Suppressor macrophage (primary cell): ENCODE measurements at places on chromosomes 13 and 19.

- DNase-seq: no peak
Observed at GRCh38 chr13:29505511-29505910, 90.0 kb downstream of the SLC7A1 start.

DNA sequence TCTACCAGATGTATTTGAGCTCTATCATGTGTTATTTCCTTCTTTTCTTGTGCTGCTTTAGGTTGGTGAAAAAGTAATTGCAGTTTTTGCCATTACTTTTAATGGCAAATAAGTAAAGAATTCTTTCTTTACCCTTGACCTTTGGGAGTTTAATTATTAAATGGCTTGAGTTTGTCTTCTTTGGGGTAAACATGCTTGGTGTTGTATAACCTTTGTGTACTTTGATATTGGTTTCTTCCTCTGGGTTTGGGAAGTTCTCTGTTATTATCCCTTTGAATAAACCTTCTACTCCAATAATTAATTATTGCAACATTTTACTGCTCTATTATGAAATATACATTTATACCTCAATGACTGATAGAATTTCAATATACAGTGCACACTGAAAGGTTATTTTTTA is 709.4 kb downstream of the PCDH17 start:
- DNase-seq: no peak

- DNase-seq: no peak
Observed at GRCh38 chr13:48508011-48508410, 24.9 kb downstream of the RCBTB2 start.

- no peak for DNase-seq
Observed at GRCh38 chr19:6790194-6791128, 18.0 kb downstream of the VAV1 start.

DNA sequence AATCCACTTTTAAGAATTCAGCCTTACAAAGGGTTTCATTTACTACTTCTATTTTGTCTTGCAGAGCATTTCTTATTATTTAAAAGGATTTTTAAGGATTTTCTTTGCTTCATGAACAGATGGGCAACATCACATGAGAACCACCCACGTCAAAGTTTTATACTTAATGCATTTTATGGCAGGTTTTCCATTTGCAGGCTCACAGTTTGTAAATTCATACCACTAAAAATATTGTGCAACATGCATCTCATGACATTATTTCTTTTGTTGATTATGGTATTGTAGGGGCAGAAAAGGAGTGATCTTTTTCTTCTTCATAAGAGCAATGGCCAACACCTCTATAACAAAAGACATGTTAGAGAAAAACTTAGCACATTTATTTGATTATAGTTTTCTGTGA is 554.0 kb upstream of the SPRY2 start:
- no peak for DNase-seq

- no peak for DNase-seq
Observed at GRCh38 chr13:46698910-46699460, 98.0 kb downstream of the ESD start.

- DNase-seq: no peak
Observed at GRCh38 chr13:112447761-112448603, 71.8 kb downstream of the SPACA7 start.

GRCh38 chr13:51202477-51203046 is 19.6 kb upstream of the FAM124A start:
- DNase-seq: no peak

GRCh38 chr13:75376792-75377402 is 105.1 kb downstream of the TBC1D4 start:
- DNase-seq: no peak

GRCh38 chr13:18977857-18978256 is 203.8 kb downstream of the TUBA3C start:
- no peak for DNase-seq

- no peak for DNase-seq
Observed at GRCh38 chr19:32865326-32865725, 4.2 kb downstream of the SLC7A9 start.

DNA sequence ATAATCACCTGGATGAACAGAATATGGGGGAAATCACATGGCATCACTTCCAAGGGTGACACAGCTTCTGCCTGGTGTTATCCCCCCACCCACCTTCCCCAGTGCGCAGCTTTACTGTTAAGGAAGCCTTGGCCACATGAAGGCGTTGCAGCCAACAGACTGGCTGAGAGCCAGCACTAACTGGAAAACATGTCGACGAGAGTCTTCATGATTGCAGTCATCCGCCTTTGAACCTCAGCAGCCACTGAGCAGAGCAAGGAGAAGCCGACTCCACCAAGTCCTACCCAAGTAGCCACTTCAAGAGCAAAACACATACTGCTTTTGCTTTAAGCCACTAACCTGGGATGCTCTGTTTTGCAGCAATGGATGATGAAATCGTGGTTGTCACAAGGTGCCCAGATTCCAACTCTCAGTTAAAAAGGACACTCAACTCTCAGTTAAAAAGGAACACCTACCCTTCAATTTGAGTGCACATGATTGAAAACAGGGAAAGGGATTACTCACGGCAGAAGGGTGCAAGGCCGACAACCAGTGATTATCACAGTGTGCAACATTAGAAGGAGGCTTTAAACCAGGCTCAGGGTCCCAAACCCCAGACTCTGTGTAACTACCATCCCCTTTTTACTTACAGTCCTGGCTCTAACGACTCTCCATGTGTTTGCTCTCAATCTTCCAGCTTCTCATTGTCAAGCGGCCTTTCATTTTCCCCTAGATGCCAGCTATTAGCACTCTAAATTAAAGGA is 149.1 kb downstream of the KLF12 start:
- no peak for DNase-seq

DNA sequence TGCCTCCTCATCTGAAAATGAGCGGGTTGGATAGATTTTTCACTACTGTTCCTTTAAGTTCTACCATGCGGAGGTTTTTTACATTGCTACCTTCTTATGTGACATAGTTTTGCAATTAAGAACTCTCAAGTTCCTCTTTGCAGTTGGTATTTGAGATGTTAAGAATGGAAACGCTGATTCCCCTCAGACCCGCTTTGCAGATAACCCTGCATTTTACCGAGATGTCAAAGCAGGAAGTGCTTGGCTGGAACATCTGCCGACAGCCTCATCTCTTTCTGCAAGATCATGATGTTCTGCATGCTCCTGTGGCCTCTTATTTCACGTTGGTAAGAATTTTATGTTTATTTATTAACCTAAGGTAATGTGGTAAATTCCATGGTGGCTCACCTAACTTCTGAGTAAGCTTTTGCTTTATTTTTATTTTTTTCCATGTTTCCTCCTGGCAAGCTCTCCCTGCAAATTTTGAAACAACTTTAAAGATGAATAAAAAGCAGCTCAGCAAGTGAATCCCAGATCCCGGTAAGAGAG is 22.5 kb downstream of the PABPC3 start:
- peak; percentile 6 for DNase-seq

- peak; percentile 61 for DNase-seq
Observed at GRCh38 chr13:106561551-106562170, 6.3 kb downstream of the ARGLU1 start.
